ENCODE measurements at places on chromosomes 16 and 17.

DNA sequence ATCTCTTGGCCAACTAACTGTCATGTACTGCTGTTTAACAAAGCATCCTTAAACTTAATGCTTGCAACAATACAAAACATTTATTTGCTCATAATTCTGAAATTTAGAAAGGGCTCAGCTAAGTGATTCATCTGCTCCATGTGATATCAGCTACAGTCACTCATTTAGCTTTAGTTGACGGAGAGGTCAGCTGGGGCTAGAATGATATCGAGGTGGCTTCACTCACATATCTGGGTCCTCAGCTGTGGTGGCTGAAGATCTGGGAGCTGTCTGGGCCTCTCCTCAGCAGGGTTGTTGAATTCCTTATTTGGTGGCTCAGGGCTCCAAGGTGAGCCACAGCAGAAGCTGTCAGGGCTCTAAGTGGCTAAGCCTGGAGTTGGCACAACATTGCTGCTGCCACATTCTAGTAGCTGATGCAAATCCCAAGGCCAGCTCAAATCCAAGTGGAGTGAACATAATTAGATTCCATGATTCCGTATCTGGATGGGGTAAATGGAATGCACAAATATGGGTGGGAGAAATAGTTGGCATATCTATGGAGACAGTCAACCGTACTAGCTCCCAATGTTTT lies 62.8 kb downstream of the HS3ST3A1 start:
- no peak for DNase-seq

GRCh38 chr16:14104066-14104465 lies 32.9 kb downstream of the MRTFB start:
- DNase-seq = no peak

DNA sequence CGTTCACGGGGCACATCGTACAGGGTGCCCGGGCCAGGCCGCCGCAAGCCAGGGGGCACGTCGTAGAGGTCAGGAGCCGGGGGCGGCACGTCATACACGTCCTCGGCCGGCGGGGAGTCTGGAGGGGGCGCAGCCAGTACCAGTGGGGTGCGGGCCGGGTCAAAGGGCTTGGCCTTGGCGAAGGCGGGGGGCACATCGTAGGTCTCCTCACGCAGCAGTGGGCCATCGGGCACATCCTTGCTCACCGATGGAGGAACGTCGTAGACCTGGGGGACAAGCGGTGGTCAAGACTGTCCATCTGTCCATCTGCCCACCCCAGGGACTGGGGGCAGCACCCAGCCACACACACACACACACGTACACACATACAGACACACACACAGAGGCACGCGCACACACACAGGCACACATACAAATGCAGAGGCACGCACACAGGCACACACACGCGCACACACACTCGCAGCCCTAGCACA lies 15.7 kb downstream of the BCAR1 start:
- DNase-seq = no peak

DNA sequence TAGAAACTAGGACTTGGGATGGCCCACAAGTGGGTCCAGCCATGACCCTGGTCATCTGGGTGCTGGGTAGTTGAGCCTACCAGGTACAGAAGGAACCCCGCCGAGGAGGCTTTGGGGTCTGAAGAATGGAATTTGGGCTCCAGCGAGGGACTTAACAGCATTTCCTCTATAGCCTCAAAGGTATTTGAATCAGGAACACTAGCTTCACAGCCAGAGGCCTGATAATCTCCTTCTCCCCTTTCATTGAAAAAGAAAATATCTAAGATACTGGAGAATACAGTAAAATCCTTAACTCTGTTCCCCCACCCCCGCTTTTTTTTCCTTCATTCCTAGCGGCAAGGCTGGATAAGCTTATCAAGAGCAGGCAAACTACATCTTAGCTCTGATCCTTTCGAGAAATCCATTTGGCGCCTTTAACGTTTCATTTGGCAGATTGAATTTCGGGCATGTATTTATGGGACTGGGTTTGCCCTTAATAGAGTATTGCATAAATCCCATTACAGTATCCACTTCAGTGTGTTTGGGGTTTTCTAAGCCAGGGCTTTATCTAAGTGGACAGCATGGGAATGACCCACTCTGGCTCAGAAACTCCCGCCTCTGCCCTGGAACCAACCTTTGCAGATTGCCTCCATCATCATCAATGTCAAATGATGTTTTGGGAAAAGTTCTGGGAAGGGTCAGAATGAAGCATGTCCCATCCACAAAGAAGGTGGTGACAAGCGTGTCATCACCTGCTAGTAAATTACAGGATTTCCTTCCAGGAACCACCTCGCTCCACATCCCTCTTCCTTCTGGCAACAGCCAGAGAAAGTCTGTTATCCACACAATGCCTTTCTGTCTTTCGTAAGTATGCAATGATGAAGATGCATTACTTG lies 36.9 kb downstream of the XYLT1 start:
- no peak for DNase-seq

DNA sequence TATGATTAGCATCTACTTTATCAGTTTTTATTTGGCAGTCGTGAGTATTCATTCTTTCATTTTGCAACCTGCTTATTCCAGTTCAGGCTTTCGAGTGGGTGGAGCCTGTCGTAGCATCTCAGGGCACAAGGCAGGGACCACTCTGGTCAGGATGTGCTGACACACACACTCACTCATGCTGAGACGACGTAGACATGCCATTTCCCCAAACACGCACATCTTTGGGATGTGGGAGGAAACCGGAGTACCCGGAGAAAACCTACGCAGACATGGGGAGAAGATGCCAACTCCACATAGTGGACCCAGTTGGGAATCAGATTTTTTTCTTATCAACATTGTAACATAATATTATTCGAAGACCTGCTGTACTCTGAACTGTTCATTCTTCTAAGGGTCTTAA lies 756.5 kb upstream of the RBFOX1 start:
- no peak for DNase-seq

DNA sequence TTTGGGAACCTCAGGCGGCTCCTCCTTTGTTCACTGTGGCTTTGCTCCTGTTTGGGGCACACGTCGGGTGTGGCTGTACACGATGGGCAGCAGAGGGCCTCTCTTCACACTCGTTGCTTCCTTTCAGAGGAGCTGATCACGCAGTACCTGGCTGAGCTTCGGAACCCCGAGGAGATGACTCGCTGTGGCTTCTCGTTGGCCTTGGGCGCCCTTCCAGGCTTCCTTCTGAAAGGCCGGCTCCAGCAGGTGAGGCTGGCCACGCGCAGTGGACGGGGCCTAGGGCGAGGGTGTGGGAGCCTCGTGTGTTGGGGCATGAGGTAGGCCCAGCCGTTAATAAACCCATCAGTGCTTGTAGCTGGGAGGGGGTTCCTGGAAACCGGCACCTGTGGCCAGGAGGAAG lies 85.0 kb upstream of the ZNF750 start:
- no peak for DNase-seq

- no peak for DNase-seq
Observed at GRCh38 chr16:54283725-54284318, 2.8 kb downstream of the IRX3 start.

DNA sequence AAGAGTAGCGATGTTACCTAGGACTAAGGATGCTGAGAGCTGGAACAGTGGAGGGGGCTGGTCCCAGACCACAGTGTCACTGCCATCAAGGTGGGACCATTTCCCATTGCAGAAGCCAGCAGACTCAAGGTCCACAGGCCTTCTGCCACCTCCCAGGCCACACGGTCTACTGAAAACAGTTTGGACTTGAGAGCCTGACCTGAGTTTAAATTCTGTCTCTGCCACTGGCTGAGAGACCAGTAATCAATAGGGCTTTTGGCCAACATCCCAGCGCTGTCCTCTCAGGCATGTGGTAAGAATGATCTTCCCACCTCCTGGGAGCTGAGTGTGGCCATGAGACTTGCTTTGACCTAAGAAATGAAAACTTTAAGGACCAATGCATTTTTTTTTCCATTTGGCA lies 331.4 kb upstream of the CDH5 start:
- no peak for DNase-seq

GRCh38 chr17:4566785-4567184 lies 6.4 kb upstream of the GGT6 start:
- peak; percentile 29 for DNase-seq

DNA sequence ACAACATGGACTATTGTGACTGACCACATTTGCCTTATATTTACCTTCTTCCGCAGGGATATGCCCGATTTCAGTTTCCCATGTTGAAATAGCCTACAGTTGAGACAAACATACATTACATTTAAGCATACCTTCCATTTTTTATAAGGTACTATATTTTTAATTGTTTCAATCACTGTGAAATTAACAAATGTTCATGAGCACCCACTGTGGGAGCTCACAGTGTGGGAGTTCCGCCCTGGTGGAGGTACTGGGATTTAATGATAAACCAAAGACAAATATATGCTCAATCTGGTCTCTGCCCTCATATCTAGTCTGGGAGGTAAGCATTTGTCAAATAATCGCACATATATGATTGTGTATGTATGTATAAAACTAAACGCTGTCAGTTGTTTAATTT lies 15.8 kb upstream of the TOX3 start:
- no peak for DNase-seq

- DNase-seq = no peak
Observed at GRCh38 chr16:3745751-3746355, 28.5 kb upstream of the TRAP1 start.

- no peak for DNase-seq
Observed at GRCh38 chr16:3949287-3949686, 68.8 kb upstream of the CREBBP start.

DNA sequence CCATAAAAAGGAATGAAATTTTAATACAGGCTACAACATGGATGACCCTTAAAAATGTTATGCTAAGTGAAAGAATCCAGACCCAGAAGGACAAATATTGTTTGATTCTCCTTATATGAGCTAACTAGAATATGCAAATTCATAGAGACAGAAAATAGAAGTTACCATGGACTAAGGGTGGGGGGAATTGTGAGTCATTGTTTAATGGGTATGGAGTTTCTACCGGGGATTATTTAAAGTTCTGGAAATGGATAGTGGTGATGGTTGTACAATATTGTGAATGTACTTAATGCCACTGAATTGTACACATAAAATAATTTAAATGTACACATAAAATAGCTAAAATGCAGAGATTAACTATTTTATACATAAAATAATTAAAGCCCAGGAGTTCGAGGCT lies 9.2 kb upstream of the MYO18A start:
- no peak for DNase-seq

DNA sequence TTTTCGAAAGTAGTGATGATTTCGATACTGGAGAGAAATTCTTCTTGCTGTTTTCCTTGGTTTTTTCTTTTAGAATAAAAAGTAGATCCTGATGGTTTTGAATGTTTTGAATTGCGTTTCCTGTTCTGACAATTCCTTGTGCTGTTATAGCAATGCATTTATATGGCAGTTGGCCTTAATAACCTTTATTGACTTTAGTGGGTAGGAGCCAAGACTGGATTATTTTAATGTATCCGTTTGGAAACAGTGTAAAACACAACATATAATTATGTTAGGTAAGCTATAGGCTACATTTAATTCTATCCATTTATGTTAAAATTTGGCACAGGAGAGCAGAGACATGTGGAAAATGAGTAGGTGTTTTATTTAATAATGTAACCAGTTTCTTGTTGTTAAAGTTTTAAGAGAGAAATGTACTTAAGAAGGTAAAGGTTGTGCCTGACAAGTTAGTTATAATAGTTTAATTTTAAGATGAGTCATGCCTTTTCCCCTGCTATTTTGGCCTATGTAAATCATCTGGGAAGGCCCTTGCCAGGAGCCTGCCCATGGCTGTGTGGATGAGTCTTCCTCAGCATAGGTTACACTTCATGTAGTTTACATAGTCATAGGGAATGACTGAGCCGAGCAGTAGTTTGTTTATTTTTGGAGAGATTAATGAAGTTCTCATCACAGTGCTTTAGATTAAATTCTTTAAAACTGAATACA lies 189.9 kb downstream of the FTO start:
- DNase-seq = no peak

GRCh38 chr17:55286681-55287589 lies 22.2 kb downstream of the HLF start:
- no peak for DNase-seq

DNA sequence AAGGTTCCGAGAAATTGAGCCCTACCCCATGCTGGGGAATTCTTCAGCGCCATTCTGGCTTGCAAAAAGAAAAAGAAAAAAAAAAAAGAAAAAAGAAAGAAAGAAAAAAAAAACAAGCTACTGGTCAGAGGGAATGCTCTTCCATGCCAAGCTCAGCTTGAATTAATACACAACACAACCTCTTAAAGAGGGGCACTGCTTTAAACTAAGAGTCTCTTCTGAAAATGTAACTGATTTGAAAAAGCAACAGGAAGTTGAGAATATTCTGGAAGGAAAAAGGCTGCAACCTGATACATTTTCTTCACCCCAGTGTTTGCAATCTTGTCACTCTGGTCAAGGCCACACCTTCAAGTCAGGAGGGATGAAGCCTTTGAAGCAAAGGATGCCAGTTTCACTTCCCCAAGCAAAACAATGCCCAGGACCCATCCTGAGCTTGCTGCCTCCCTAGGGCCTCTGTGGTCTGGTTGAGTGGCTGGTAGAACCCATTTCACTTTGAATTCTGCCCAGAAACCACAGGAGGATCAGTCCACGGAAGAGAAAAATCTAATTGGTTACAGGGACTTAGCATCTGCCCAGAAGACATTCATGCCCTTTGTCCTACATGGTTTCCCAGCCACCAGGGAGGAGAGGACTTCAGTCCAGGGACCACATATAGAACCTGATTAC lies 389.7 kb downstream of the SOX9 start:
- no peak for DNase-seq

DNA sequence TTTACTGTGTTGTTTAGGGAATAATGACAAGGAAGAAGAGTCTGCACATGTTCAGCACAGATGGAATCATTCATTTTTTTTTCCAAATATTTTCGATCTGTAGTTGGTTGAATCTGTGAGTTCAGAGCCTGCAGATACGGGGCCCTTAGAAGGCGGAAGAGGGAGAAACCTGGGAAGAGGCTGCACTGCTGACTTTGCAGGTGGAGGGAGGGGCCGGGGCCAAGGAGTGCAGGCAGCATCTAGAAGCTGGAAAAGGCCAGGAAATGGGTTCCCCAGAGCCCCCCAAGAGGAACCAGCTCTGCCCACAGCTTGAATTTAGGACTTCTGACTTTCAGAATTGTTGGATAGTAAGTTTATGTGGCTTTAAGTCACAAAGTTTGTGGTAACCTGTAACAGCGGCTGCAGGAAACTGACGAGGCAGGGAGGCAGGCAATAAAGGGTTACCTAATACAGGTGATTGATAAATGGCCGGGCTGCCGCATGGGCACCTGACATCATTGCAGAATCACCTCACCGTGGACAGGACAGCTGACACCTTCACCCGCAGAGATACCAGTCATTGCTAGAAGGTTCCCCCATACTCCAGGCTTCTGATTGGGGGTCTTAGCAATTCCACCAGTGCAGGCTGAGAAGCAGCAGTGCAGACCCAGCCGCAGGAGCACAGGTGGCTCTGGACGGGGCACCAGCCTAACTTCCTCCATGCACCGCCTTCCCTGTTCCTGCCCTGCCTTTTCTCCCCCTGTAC lies 181.3 kb downstream of the IRF8 start:
- DNase-seq = no peak

- no peak for DNase-seq
Observed at GRCh38 chr16:89827383-89828198, 684 bp upstream of the SPIRE2 start.

GRCh38 chr16:67177743-67178699 lies 5.7 kb downstream of the MATCAP1 start:
- peak; percentile 60 for DNase-seq

- DNase-seq = no peak
Observed at GRCh38 chr16:57345021-57345420, 13.6 kb upstream of the CCL22 start.
